ENCODE measurements at places on chromosomes 7 and 10.
A peak's percentile ranks its signal among the peaks of the same experiment; 100 is the strongest.

GRCh38 chr7:96303686-96304443 is 18.0 kb downstream of the SLC25A13 start:
- no peak for DNase-seq
- H3K36me3 ChIP-seq = no peaks in the 10 kb centered on the region
- no peaks in the 10 kb centered on the region for H3K27me3 ChIP-seq

- no peak for DNase-seq
- H3K27ac ChIP-seq = no peak overlapping the region
- H3K27me3 ChIP-seq = no peaks in the 10 kb centered on the region
- peaks cover 6% of the 10 kb centered on the region for H3K4me1 ChIP-seq
- H3K36me3 ChIP-seq = no peaks in the 10 kb centered on the region
These were observed 98.9 kb upstream of the SDK1 start for GRCh38 chr7:3201937-3202710.

DNA sequence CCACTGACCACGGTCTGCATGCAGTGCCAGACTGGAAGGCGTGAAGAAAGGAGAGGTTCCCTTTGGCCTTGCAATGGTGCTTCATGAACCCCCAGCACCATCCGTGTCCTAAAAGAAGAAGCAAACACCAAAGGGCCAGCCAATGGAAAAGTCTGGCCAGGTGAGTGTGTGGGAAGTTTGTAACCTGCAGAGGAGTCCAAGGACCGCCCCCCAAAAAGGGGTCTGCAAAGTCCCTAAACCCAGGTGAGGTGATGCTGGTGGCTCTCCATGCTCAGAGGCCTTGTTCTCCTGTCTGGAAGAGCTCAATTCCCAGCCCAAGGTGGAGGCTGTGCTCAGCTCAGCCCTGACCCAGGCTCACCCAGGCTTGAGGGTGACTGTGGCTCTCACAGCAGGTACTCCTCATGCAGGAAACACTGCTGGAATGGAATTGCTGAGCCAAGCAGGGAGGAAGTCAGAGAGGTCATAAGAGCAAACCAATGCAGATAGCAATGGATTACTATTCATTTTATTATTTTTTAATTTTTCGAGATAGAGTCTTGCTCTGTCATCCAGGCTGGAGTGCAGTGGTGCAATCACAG is 52.4 kb upstream of the NANOS1 start:
- H3K4me3 ChIP-seq = no peak overlapping the region
- H3K27me3 ChIP-seq = no peaks in the 10 kb centered on the region
- H3K4me1 ChIP-seq = no peaks in the 10 kb centered on the region

- DNase-seq = no peak
- H3K36me3 ChIP-seq = peaks cover 4% of the 10 kb centered on the region
These were observed 30.0 kb downstream of the SFXN4 start for GRCh38 chr10:119135513-119135881.

- H3K36me3 ChIP-seq = no peaks in the 10 kb centered on the region
- no peaks in the 10 kb centered on the region for H3K27me3 ChIP-seq
- H3K27ac ChIP-seq = no peak overlapping the region
- H3K4me1 ChIP-seq = no peaks in the 10 kb centered on the region
- H3K4me3 ChIP-seq = no peak overlapping the region
These were observed 55.1 kb downstream of the ANKMY2 start for GRCh38 chr7:16590424-16590823.

- H3K36me3 ChIP-seq = no peaks in the 10 kb centered on the region
- no peak overlapping the region for H3K27ac ChIP-seq
- H3K4me3 ChIP-seq = no peak overlapping the region
These were observed 44.5 kb upstream of the AGR3 start for GRCh38 chr7:16926283-16926682.

- no peak overlapping the region for H3K27ac ChIP-seq
- H3K27me3 ChIP-seq = no peaks in the 10 kb centered on the region
- DNase-seq = peak; percentile 12
- no peak overlapping the region for H3K4me3 ChIP-seq
- no peaks in the 10 kb centered on the region for H3K36me3 ChIP-seq
These were observed 342.3 kb upstream of the SEMA3D start for GRCh38 chr7:85529201-85529600.

- no peak overlapping the region for H3K4me3 ChIP-seq
- no peaks in the 10 kb centered on the region for H3K27me3 ChIP-seq
- DNase-seq = no peak
- no peaks in the 10 kb centered on the region for H3K4me1 ChIP-seq
These were observed 293.7 kb downstream of the FZD1 start for GRCh38 chr7:91557789-91558404.

DNA sequence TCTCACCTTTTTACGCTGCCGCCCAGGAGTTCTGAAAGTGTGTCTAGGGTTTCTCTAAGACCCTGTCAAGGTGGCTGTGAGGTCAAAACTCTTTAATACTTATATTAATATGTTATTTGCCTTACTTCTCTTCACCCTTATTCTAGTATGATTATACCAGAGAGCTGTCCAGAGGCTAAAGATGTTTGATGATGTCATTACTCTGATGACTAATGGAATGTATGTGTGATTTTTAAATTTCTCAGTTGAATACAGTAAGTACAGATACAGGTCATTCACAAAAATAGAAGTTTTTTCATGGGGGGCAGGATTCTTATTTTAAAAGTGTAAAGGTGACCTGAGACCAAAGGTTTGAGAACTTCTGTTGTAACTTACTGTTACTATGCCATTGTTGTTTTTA is 150.6 kb upstream of the FOXP2 start:
- peaks cover 1% of the 10 kb centered on the region for H3K4me1 ChIP-seq
- DNase-seq = no peak
- no peaks in the 10 kb centered on the region for H3K36me3 ChIP-seq

DNA sequence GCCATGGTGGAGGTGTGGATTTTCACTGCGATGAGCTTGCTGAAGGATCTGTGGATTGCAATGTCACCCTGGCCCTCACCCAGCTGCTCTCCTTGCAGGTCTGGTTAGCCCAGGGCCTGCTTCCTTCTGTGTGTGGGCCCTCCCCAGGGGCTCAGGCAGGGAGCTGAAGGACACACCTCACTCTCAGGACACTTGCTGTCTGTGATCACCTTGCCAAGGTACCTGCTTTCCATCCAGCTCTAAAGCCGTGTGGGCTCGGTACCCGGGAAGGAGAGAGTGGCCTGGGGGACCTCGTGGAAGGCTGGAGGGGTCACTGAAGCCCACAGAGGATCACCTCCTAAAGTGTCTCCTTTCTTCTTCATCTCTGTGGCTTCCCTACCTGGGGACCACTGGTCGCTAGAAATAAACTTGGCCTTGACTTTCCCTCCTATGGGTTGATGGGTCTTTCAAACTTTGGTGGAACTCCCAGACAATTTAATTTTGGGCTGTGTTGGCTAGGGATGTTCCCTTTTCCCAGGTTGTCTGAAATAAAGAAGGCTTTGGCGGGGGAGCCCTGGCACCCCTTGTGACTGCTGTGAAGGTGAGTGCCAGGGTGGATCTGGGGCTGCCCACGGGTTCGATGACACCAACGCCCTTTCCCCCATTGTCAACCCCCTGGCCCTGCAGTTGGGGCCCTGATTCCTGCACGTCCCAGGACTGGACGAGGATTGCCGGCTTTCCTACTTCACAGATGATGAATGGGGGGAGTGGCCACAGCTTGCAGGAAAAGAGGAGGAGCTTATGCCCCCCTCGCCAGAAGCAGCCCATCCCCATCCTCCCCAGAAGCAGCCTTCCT is 331.0 kb downstream of the ADARB2 start:
- no peak for DNase-seq
- no peak overlapping the region for H3K4me3 ChIP-seq
- H3K4me1 ChIP-seq = no peaks in the 10 kb centered on the region
- H3K27ac ChIP-seq = no peak overlapping the region
- no peaks in the 10 kb centered on the region for H3K27me3 ChIP-seq

GRCh38 chr10:101782811-101783735 is at the start of gene NPM3:
Gene NPM3 (minus strand): TSS chr10:101783446. CDS start chr10:101783390, 56 bp downstream.
- peaks cover 19% of the 10 kb centered on the region for H3K4me1 ChIP-seq
- H3K4me3 ChIP-seq = peak within 1 kb of the TSS; percentile 61
- H3K27me3 ChIP-seq = no peaks in the 10 kb centered on the region

DNA sequence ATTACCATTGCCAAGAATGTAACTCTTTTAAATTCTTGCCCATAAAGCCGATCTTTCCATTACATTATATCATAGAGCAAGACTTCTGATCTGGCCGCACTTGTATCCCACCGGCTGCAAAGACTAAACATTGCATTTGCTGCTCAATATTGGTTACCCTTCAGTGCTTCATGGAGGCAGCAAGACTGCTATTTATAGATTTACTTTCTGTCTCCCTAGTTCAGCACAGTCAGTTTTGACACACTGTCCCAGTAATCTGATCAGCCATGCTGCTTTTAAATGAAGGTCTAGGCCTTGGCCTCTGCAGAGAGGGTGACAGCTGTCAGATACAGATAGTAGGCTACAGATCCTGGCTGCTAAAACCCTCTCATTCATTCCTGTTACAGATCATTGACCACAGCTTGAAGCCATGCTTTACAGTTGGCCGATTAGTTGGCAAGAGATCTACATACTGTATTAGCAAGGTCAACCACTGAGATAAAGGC is 562.6 kb upstream of the GALNT17 start:
- DNase-seq = no peak
- no peaks in the 10 kb centered on the region for H3K4me1 ChIP-seq
- H3K36me3 ChIP-seq = no peaks in the 10 kb centered on the region
- no peaks in the 10 kb centered on the region for H3K27me3 ChIP-seq

GRCh38 chr10:78502210-78502936 is 468.7 kb downstream of the RPS24 start:
- no peak overlapping the region for H3K4me3 ChIP-seq
- no peaks in the 10 kb centered on the region for H3K36me3 ChIP-seq
- H3K27me3 ChIP-seq = no peaks in the 10 kb centered on the region
- H3K4me1 ChIP-seq = no peaks in the 10 kb centered on the region
- no peak for DNase-seq

- no peaks in the 10 kb centered on the region for H3K27me3 ChIP-seq
- DNase-seq = no peak
- H3K36me3 ChIP-seq = no peaks in the 10 kb centered on the region
- no peaks in the 10 kb centered on the region for H3K4me1 ChIP-seq
- H3K27ac ChIP-seq = no peak overlapping the region
These were observed 3.1 kb upstream of the ANTXRL start for GRCh38 chr10:46283580-46284285.

- H3K27me3 ChIP-seq = no peaks in the 10 kb centered on the region
- no peak for DNase-seq
- no peaks in the 10 kb centered on the region for H3K4me1 ChIP-seq
These were observed 553.4 kb upstream of the POM121L12 start for GRCh38 chr7:52482076-52482475.

GRCh38 chr10:88234297-88234696 is 348.8 kb downstream of the RNLS start:
- DNase-seq = no peak
- no peaks in the 10 kb centered on the region for H3K27me3 ChIP-seq
- peaks cover 13% of the 10 kb centered on the region for H3K4me1 ChIP-seq
- H3K27ac ChIP-seq = no peak overlapping the region
- no peak overlapping the region for H3K4me3 ChIP-seq

- H3K4me1 ChIP-seq = peaks cover 36% of the 10 kb centered on the region
- no peak overlapping the region for H3K27ac ChIP-seq
- no peak overlapping the region for H3K4me3 ChIP-seq
These were observed 8.0 kb downstream of the CDK13 start for GRCh38 chr7:39958038-39958437.

DNA sequence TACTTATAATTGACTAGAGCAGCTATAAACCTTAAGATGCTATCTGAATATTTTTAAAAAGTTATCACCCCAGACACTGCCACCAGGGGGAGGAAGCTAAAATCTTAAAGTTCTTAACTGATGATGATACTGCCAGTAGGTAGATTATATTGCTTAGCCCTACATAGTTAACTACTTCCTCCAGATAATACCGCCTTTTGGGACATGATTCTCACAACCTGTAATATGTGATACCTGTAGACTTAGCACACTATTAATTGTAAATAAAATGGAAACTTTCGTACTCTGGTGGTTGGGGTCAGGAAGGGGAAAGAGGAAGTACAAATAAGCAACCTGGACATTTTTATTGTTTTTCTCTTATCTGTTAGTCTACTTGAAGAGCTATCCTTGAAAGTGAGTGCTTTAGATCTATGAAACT is 268.9 kb downstream of the ADK start:
- H3K4me3 ChIP-seq = no peak overlapping the region
- H3K27me3 ChIP-seq = no peaks in the 10 kb centered on the region
- no peak for DNase-seq
- H3K36me3 ChIP-seq = no peaks in the 10 kb centered on the region
- peaks cover 11% of the 10 kb centered on the region for H3K4me1 ChIP-seq

DNA sequence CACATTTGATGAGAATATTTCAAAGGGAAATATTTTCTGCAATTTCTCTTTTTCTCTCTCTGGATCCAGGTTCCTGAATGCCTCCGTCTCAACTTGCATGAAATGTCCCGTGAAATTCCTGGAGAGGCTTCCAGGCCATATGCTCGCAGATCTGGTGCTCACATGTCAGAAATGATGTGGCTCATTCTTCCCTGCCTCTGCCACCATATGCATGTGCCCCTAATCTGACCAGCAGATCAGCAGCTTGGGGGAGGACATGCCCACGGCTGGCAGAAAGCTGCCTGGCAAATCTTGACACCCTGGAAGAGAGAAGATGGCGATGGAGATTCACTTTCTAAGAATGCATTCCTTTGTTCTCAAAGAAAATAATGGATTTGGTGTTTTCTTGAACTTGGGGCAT is 490.7 kb downstream of the RPS24 start:
- no peaks in the 10 kb centered on the region for H3K27me3 ChIP-seq
- H3K4me1 ChIP-seq = peaks cover 5% of the 10 kb centered on the region
- no peak overlapping the region for H3K27ac ChIP-seq
- no peak for DNase-seq

DNA sequence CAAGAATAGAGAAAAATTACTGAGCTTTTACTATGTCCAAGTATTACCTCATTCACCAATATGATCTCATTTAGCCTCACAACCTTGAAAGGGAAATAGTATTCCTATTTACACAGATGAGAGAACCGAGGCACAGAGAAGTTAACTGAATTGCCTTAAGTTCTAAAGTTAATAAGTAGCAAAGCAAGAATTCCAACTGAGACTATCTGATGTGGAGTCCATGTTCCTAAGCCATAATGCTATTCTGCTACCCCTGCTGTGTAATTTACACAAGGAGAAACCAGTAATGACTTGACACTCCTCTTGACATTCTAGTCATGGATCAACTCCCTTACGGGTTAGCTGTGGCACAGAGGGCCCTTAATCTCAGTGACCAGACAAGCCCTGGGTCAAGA is 60.7 kb downstream of the ABCB4 start:
- no peaks in the 10 kb centered on the region for H3K4me1 ChIP-seq
- DNase-seq = no peak
- no peaks in the 10 kb centered on the region for H3K36me3 ChIP-seq
- no peak overlapping the region for H3K27ac ChIP-seq
- no peaks in the 10 kb centered on the region for H3K27me3 ChIP-seq
- no peak overlapping the region for H3K4me3 ChIP-seq

GRCh38 chr7:27897441-27897847 is 157.5 kb downstream of the TAX1BP1 start:
- no peak overlapping the region for H3K27ac ChIP-seq
- H3K4me3 ChIP-seq = no peak overlapping the region
- no peaks in the 10 kb centered on the region for H3K36me3 ChIP-seq
- no peaks in the 10 kb centered on the region for H3K27me3 ChIP-seq

GRCh38 chr7:64880322-64881297 is 22.5 kb upstream of the ZNF273 start:
- H3K4me1 ChIP-seq = no peaks in the 10 kb centered on the region
- H3K27ac ChIP-seq = no peak overlapping the region
- H3K36me3 ChIP-seq = no peaks in the 10 kb centered on the region
- DNase-seq = no peak

- no peak for DNase-seq
- no peak overlapping the region for H3K4me3 ChIP-seq
- no peak overlapping the region for H3K27ac ChIP-seq
These were observed 220.2 kb upstream of the STEAP1 start for GRCh38 chr7:89934101-89934500.

GRCh38 chr10:33277135-33277536 is 57.3 kb downstream of the NRP1 start:
- H3K4me3 ChIP-seq = no peak overlapping the region
- no peaks in the 10 kb centered on the region for H3K36me3 ChIP-seq
- H3K4me1 ChIP-seq = peaks cover 4% of the 10 kb centered on the region
- no peaks in the 10 kb centered on the region for H3K27me3 ChIP-seq

Data from pancreas (tissue), 10 donors.